ENCODE measurements at places on chromosomes 4 and X. TPM values are rescaled to one million over a fixed set of nuclear protein-coding genes. Genes with fewer than 3 reads are reported as not detected.

DNA sequence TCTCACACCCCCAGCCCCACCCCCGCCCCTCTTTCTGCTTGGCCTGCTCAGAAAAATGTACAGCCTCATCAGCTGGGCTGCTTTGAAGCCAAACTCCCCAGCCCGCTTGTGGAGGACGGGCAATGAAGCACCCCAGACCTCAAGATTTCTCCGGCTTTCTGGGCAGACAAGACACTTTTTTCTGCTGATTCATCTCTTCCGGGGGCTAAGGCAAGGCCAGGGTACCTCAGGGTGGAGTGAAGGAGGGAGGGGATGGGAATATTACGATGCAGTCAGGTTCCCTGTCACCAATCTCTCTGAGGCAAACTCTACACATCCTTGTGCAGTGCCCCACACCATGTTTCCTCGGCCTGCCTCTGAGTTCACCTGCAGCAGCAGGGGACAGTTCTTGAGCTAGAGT, 66.9 kb upstream of the ATP6AP2 start:
- no peak for ATAC-seq

GRCh38 chr4:108829966-108830492, 67.2 kb upstream of the ETNPPL start:
- no peak for ATAC-seq

UCHL1 gene
- 1.0 TPM for total RNA-seq

CENPU gene
- 48.6 TPM for total RNA-seq
